Activated T-cell treated with anti-CD3 and anti-CD28 coated beads, Interleukin-2, amount 50 U/mL, for 72 hours (primary cell): ENCODE measurements at places on chromosomes 2 and 18.

- DNase-seq = no peak
These were observed 174.5 kb upstream of the MGAT5 start for GRCh38 chr2:134079373-134079772.

DNA sequence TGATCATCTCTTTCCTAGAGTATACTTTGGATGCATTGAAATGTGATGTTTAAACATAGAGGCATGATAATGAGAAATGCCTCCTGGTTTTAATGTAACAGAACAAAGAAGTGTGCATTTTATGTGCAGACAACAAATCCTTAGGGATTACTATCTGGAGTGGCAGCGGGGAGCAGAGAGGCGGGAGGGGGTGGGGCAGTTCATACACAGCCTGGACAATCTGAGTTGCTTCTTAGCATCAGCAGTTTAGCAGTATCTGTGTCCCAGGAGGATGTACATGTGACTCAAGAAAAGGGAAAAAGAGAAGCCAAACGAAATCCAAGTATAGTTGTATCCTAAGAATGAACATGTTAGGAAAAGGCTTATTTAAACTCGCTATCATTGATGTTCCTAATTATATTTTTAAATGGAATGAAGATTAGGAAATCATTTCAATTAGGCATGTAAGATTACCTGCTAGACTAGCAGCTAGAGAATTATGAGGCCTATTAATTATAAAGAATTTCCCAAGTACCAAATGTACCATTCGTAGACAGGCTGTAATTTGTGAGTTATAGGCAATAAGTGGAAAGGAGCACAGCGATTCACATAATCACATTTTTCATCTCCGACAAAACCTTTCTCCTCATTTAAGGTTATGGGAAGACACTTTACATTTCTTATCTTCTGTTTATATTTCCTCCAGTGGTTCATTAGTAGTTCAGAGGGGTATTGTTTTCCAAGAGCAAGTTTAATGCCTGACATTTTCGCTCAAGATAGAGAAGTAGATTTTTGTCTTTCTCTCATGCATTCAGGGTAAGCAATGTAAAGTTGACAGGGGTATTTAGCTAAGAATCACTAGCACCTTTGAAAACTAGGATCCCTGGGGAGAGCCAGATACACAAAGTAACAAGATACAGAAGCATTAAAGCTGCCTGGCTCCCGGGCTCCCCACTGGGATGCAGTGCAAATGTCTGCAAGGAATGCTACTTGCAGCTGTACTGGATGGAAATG is 141.3 kb upstream of the NOSTRIN start:
- no peak for DNase-seq

DNA sequence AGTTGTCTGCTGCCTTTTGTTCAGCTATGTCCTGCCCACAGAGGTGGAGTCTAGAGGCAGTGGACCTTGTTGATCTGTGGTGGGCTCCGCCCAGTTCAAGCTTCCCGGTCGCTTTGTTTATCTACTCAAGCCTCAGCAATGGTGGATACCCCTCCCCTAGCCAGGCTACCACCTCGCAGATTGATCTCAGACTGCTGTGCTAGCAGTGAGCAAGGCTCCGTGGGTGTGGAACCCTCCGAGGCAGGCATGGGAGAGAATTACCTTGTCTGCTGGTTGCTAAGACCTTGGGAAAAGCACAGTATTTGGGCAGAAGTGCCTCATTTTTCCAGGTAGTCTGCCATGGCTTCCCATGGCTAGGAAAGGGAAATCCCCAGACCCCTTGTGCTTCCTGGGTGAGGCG is 146.0 kb downstream of the KCNJ3 start:
- DNase-seq = no peak

DNA sequence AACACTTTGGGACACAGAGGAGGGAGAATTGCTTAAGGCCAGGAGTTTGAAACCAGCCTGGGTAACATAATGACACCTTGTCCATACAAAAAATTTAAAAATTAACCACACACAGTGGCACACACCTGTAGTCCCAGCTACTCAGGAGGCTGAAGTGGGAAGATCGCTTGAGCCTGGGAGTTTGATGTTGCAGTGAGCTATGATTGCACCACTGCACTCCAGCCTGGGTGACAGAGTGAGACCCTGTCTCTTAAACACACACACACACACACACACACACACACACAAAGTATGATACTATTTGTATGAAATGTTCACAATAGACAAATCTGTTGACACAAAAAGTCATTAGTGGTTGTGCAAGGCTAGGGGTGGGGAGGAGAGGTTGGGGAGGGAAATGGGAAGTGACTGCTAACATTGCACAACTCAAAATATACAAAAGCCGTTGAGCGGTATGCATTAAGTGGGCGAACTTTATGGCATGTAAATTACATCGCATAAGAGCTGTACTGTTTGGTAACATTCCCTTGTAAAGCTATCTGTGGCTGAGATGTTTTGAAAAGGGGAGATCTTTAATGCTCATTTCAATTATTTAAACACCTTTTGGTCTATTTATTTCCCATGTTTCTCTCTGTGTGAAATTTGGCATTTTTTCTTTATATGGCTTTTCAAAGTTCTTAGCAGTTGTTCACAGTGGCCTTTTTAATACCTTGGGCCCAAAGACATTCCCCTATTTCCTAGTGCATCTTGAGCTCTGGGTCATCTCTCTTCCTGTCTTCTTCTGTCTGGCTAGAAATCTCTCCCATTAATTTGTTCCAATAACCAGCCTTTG is 58.9 kb upstream of the ZNF516 start:
- no peak for DNase-seq

- no peak for DNase-seq
These were observed 69.4 kb downstream of the CABLES1 start for GRCh38 chr18:23204589-23205235.

DNA sequence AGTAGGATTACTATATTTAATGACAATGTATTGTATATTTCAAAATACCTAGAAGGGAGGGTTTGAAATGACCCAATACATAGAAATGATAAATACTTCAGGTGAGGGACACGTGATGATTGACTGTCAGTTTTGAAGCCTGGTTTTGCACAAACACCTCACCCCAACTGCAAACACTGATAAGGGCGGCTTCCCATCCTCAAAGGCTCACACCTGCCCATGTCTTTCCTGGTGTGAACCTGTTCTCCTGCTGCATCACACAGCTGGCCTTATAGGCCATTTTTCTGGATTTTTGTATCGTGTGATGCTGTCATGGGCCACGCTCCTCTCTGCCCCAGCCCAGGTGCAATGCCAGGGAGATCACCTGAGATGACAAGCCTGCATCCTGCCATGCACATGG is 166.5 kb upstream of the NCK2 start:
- DNase-seq = no peak
